ENCODE measurements at places on chromosomes 4 and X.

- no peak for DNase-seq
Observed at GRCh38 chrX:38112566-38112965, 106.2 kb downstream of the SYTL5 start.

GRCh38 chr4:185654311-185654710 lies 119.0 kb upstream of the PDLIM3 start:
- DNase-seq, result no peak

- no peak for DNase-seq
Observed at GRCh38 chr4:56448301-56448700, 12.2 kb downstream of the PAICS start.

GRCh38 chr4:145481942-145482208 lies 222 bp downstream of the SMAD1 start:
- DNase-seq, result no peak

GRCh38 chr4:182206916-182207315 lies 36.3 kb upstream of the TENM3 start:
- DNase-seq, result no peak

DNA sequence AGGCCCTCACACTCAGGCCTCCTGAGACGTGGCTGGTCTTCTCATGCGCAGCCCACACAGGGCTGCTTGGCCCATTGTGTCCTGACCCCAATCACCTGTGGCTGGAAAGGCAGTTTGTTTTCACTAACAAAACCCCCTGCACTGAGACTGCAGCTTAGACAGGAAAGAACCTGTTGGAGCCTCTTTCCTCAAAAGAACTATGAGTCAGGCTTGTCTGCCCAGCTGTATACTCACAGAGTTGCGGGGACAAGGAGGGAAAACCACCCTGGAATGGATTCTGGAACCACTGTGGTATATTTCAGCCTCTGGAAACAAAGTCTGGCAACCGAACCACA lies 5.2 kb upstream of the TMEM156 start:
- DNase-seq, result no peak

GRCh38 chrX:10518073-10518472 lies 102.3 kb downstream of the MID1 start:
- DNase-seq, result no peak

DNA sequence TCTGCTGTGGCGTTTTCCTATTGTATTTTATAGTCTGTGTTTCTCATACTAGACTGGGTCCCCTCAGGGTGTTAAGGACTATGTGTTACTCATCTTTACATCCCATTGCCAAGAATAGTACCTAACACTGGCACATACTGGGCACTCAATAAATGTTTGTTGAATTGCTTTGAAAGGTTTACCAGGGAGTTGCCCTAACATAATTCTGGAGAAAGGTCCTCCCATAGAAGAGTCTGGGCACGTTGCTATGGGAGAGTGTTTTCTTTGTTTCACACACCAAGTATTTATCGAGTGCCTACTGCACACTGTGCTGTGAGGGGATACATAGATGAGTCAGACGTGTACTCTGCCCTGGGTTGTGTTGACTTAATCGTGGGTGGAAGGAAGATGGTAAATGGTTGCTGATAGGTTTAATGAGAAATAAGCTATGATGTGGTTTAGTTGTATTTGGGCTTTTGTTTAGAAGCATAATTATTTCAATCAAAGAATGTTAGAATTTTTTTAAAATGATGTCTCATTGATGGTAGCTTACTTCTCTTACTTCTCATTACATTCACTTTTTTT lies 42.9 kb downstream of the AFF1 start:
- DNase-seq, result no peak

DNA sequence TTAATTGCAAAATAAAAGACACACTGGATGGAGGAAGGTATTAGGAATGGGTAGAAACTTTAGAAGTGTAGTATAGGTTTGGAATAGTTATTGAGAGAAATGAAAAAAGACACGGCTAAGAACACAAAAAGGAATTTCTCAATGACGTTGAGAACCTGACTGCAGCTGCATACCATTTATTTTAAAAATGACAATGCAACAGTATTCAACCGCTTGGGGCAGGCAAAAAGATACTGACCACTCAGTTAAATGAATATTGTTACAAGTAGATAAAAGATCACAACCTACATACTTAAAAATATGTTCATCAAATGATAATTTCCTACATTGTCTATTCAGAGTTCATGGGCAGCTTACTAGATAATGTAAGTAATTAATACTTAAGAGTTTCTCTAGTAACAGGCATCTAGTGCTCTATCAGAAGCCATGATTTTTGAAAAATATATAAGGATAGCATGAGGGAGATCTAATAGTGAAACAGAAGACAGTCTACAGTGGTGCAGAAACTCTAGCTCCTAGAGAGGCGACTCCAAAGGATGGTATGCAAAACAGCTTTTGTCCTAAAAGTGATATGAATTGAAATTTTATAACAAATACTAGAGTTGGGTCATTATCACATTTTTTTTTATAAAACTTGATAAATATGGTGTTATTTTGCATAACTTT lies 216.2 kb upstream of the VEGFC start:
- no peak for DNase-seq

DNA sequence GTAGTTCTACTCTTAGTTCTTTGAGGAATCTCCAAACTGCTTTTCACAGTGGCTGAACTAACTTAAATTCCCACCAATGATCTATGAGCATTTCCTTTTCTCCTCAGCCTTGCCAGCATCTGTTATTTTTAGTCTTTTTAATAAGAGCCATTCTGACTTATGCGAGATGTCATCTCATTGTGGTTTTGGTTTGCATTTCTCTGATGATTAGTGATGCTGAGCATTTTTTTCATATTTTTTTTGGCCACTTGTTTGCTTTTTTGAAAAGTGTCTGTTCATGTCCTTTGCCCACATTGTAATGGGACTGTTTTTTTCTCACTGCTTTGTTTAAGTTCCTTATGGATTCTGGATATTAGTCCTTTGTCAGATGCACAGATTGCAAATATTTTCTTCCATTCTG lies 21.5 kb upstream of the PHKA1 start:
- no peak for DNase-seq
